ENCODE measurements at places on chromosomes 4 and X.
A peak's percentile ranks its signal among the peaks of the same experiment; 100 is the strongest.

- no peak for DNase-seq
Measured at GRCh38 chr4:40232610-40233009, 35.8 kb downstream of the RHOH start.

- DNase-seq: no peak
Measured at GRCh38 chrX:40093586-40093985, 4.2 kb downstream of the BCOR start.

DNA sequence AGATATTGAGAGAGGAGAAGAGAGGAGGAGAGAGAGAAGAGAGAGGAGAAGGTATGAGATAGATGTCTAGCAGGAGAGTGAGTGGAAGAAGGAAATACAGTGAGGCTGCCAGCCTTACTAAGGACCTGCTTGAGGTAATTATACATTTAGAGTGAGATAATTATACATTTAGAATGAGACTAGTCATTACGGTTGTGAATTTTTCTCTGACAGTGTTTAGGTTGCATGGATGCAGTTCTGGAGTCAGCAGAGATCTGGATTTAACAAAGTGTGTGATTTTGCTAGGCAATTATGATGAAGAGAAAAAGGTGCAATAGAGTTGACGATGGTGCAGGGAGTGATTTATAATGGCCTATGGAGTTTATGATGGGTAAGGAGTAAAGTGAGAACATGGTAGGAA is 187.1 kb upstream of the ARX start:
- DNase-seq: no peak

DNA sequence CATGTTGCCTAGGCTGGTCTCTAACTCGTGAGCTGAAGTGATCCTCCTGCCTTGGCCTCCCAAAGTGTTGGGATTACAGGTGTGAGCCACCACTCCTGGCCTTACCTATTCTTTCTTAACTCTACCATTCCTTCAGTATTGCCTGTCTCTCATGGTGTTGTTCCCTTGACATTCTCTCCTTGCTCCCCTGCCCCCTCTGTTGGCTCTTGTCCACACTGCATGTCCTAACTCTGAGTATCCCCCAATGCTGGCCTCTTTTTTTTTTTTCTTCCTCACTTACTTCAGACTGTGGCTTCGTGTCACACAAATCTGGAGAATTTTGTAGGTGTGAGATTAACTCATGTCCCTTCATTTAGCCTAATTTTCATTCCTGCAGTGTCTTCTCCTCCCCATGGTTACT is 22.9 kb upstream of the FRMPD4 start:
- no peak for DNase-seq

DNA sequence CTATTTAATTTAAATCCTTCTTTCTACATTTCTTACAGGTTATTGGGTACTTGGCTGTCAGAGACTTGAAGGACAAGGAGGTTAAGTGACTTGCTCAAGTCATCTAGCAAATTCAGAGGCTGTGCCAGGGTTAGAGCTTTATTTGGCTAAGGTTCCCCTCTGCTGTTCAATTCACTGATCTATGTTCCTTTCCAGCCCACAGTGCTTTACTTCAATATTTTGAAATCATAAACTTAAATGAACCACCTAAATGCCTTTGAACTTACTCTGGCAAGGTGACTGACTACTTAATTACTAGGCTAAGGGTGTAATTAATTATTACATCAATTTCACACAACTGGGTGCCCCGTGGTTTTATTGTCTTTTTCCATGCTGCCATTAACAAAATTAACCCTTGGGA is 288.7 kb downstream of the CAMK2D start:
- no peak for DNase-seq

DNA sequence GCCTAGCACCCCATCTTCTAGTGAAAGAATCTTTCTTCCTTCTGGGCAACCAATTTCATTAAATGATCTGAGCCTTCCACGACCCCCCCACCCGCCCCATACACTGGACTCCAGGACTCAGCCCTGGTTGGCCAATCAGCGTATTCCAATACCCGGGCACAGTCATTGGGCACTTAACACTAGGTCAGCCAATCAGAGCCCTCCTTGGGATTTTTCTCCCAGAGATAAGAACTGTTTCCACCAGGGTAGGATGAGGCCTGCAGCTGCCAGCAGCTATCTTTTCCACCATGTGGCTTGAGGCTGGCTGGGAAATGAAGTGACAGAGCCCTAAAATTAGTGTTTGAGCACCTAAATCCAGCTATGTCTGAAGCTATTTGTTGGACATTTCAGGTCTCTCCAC is 418.8 kb downstream of the BCOR start:
- no peak for DNase-seq

DNA sequence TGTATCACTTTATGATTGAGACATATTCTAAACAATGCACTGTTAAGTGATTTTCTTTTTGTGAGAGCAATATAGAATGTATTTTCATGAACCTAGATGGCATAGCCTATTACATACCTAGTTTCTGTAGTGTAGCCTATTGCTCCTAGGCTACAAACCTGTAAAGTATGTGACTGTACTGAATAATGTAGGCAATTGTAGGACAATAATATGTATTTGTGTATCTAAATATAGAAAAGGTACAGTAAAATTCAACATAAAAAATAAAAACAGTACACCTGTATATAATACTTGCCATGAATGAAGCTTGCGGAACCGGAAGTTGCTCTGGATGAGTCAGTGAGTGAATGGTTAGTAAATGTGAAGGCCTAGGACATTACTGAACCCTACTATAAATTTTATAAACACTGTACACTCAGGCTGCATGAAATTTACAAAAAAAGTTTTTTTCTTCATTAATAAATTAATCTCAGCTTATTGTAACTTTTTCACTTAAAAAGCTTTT is 106.7 kb downstream of the VSIG4 start:
- DNase-seq: no peak

DNA sequence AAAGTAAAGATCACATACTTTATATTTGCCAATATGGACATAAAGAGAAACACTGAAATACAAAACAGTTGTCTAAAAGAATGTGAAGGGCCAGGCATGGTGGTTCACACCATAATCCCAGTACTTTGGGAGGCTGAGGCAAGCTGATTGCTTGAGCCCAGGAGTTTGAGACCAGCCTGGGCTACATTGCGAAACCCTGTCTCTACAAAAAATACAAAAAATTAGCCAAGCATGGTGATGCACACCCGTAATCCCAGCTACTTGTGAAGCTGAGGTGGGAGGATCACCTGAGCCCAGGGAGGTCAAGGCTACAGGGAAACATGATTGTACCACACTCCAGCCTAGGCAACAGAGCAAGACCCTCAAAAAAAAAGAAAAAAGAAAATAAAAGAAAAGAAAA is 11.8 kb downstream of the RBM47 start:
- DNase-seq: no peak

GRCh38 chr4:41661442-41662076 is 87.0 kb downstream of the PHOX2B start:
- peak; percentile 14 for DNase-seq

DNA sequence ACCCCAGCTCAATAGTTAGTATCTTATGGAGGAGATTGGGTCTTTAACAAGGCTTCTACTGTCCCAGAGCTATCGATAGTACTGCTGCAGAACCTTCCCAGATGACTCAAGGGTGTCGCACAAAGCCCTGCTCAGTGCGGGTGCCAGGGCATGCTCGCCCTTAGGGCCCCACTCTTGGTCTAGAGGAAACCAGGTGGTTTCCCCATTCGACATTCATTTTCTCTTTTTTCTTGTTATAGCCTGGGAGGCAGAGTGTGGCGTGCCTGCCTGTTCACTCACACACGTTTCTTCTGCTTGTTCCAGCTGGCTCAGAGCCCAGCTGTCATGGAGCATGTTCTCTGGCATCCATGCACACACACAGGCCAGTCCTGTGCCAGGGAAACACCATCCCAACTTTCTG is 144.5 kb downstream of the SMIM20 start:
- DNase-seq: no peak

DNA sequence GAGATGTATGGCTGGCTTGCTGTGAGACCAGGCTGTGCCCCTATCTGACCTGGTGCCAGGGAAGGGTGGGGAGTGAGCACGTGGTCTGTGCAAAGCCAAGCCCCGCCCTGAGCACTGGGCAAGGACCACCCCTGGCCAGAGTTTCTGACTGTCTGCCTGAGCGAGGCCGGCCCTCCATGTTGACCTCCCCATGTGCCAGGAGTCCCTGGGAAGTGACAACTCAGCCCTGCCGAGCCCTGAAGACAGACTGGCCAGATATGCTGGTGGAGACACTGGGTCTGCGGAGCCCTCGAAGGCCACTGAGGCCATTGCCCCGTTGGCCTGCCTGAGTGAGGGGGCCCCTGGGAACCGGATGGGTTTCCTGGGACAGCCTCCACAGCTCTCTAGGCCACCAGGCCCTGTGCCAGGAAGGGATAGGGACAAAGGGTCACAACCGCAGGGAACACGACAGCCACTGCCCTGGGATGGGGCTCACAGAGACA is 7.1 kb upstream of the BGN start:
- no peak for DNase-seq

DNA sequence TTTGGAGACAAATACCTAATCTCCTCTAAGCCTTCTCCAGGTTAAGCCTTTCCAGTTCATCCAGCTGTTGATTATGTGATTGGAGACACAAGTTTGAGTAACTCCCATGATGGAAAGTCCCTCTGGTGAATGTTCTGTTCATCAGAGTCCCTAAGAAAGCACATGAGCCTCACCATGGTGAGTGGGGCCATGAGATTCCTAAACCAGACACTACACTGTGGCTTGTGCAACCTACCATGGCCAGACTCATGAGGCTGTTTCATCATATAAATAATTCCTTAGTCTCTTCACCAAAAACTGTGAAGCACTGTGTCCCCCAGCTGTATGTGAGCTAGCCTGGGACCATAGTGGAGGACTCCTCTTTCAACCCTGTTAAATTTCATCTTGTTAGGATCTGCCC is 14.4 kb downstream of the PKD2 start:
- DNase-seq: no peak

GRCh38 chr4:13994016-13994415 is 366.5 kb upstream of the BOD1L1 start:
- DNase-seq: no peak

- no peak for DNase-seq
Measured at GRCh38 chrX:120575379-120576114, 14.8 kb upstream of the CUL4B start.

DNA sequence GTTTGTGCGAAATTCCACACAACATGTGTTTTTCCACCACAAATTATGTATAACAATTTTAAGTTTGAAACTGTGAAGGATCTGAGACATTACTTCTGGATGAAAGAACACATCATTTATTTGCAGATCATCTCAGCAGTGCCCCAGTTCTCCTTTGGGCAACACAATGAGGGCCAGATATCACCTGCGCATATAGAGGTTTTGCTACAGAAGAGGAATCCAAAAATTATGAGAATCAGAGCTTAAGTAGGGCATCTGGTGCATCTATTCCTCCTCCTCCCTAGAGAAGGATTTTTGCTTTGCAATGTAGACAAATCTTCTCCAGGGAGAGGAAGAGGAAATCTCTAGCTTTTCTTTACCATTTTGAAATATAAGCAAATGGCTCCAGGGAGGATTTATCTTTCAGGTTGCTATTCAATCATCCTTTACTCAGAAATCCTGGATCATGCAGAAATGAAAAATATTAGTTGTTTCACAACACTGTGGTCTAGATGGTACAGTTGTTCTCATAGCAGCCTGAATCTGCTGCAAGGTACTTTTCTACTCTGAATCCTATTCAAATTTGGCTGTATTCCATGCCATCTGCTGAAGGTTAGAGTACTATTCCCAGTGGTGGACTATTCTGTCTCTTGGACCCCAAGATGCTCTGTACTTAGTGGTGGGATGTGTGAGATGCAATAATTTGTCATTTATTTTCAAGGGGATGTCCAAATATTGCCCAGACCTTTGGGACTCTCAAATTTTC is 132.1 kb downstream of the SNCA start:
- DNase-seq: no peak

GRCh38 chr4:133188433-133189146 is 39.5 kb downstream of the PCDH10 start:
- DNase-seq: no peak

DNA sequence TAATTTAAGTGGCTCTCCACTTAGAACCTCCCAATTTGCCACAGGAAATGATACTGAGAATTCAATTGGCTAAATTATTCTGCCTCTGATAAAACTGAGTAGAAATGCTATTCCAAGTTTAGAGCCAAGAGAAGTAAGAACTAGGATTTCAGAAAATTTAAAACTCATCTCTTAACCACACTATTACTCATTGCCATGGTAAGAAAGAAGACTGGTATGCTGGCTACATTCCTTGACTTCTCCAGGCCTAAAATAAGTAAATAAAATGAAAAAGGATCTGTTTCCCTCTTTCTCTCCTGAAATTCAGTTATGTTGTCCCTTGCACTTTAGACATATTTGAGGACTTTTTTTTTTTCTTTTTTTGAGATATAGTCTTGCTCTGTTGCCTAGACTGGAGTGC is 23.3 kb downstream of the ZNF280C start:
- DNase-seq: no peak

DNA sequence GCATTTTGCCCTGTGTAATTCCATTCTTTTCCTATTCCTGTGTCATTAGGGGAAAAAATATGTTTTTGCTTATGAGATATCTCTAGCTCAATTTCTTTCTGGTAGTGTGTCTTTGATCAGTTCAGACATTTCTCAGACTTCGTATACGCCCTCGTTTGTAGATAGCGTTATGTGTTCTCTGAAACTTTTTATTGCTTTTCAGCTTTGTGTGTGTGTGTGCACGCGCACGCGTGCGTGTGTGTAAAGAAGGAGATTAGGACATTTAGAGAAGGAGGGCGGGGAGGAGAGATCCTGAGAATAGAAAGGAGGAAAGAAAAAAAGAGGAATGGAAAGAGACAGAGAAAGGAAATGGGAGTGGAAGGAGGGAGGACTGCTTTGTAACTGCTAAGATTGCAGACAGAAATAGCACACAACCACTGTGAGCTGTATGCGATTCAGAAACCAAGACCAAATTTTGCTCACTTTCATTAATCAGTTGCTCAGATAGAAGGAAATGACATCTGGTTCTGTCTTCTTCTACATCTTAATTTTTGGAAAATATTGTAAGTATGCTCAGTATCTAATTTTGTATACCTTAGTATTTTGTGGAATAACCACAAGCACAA is at the start of gene RXFP1:
Gene RXFP1, plus strand, starts transcription at position 399 of the 605 bp plus-strand sequence. Its CDS starts 95 bp downstream, at position 494.
- no peak for DNase-seq

Measured in stimulated activated CD4-positive, alpha-beta T cell treated with anti-CD3 and anti-CD28 coated beads, Interleukin-1b, Interleukin-23, amount 100 ng/mL, for 1 hour (primary cell).